Stimulated activated CD4-positive, alpha-beta T cell treated with anti-CD3 and anti-CD28 coated beads, Interleukin-15, amount 100 ng/mL, for 24 hours (primary cell): ENCODE measurements at places on chromosomes 7 and 10.

DNA sequence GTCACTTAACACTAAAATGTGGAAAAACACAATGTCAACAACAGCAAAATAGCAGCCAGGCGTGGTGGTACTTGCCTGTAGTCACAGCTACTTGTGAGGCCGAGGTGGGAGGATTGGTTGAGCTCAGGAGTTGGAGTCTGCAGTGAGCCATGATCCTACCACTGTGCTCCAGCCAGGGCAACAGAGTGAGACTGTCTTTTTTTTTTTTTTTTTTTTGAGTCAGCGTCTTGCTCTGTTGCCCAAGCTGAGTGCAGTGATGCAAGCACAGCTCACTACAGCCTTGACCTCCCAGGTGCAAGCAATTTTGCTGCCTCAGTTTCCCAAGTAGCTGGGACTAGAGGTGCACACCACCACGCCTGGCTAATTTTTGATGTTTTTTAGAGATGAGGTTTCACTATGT lies 6.1 kb downstream of the KCTD7 start:
- no peak for DNase-seq

- DNase-seq = no peak
These were observed 25.5 kb downstream of the C10orf105 start for GRCh38 chr10:71694039-71694501.

DNA sequence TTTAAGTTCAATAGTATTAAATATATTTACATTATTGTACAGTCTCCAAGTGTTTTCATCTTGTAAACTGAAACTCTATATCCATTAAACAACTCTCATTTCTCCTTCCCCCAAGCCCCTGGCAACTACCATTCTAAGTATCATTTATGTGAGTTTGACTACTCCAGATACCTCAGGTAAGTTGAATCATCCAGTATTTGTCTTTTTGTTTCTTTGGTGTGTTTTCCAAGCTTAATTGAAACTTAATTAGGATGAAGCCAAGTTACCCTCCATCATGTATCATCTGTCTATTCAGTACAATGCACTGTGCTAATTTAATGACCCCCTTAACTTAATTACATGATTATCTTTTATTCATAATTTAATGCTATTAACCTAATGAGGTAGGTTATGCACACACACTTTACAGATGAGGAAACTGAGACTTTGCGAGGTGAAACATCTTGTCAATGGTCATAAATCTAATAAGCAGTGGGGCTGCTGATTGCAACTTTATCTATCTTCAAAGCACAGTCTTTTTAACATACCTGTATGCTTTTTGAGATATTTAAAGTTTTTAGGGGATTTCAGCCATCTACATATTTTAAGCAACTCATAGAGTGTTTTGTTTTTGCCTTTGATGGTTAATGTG lies 663 bp downstream of the MACC1 start:
- DNase-seq = no peak

GRCh38 chr10:14483417-14483816 lies 152.7 kb upstream of the FRMD4A start:
- DNase-seq = no peak

DNA sequence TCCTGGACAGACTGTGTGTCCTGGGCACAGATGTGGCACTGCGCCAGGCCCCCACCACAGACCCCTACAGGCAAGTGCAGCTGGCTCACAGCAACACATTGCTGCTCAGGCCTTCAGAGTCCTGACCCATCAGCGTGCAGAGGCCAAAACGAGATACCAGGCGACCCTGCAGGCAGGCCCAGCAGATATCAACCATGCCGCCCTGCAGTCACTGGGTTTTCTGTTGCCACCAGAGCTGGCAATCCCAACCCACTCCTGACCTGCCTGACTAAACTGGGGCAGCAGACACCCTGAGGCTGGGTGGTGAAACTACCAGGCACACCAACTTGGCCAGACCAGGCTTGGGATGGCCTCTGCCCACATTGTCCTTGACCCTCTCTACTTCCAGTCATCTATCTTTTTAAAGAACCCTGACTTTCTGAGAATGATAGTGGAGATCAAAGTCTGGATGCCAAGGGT lies 20.3 kb downstream of the ZCCHC24 start:
- no peak for DNase-seq

DNA sequence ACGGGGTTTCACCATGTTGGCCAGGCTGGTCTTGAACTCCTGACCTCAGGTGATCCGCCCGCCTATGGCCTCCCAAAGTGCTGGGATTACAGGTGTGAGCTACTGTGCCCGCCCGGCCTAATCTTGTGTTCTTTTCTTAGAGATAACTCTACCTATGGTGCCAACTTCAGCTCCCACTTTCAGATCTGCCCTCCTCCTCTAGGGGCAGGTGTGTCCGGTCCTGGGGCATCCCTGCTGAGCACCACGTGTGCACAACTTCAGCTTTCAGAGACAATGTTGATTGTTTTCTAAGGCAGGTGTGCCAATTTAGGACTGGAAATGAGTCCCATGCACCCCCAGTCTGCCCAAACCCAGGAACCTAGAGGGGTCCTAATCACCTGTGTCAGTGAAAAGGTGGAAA lies 18.5 kb upstream of the FXYD4 start:
- DNase-seq = no peak

- no peak for DNase-seq
These were observed 303.5 kb upstream of the BMPER start for GRCh38 chr7:33601884-33602283.

- DNase-seq = no peak
These were observed 42.8 kb upstream of the NUB1 start for GRCh38 chr7:151298765-151299164.

GRCh38 chr10:108005627-108006026 lies 841.1 kb upstream of the SORCS1 start:
- DNase-seq = no peak

- DNase-seq = no peak
These were observed 210.5 kb upstream of the YAE1 start for GRCh38 chr7:39355664-39356063.

DNA sequence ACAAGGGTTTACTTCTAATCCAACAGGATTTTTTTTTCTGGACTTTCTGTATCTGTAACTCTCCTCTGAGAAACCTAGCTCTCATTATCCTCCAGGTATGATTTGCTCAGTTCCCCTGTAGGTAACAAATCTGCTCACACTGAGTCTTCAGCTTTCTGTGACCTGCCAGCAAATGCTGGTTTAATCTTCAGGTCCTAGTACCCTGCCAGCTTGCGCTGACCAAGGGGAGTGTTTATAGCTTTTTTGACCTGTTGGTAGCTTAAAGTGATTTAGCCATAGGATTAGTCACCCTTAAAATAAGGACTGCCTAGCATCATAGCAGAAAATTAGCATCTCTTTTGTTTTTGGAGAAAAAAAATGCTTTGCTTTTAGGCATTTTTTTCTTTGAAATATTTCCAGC lies 22.4 kb downstream of the SND1 start:
- DNase-seq = no peak
